SK-N-SH treated with all-trans-retinoic acid at 6 μM for 48 hours (cell line): ENCODE measurements at places on chromosomes 16 and 17.

DNA sequence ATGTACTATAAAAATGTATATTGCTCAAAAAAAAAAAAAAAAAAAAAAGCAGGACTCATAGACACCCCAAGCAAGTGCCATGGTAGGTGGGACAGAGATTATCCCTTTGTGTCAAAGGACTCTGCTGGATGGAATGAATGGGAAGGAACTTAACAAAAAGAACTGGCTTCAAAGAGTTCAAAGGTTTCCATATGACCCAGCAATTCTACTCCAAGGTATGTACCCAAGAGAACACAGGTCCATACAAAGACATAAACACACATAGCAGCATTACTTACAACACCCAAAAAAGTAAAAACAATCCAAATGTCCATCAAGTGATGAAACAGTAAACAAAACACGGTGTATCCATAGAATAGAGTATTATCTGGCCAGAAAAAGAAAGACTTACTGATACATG is 255.2 kb downstream of the SLC39A11 start:
- no peak for ATAC-seq

DNA sequence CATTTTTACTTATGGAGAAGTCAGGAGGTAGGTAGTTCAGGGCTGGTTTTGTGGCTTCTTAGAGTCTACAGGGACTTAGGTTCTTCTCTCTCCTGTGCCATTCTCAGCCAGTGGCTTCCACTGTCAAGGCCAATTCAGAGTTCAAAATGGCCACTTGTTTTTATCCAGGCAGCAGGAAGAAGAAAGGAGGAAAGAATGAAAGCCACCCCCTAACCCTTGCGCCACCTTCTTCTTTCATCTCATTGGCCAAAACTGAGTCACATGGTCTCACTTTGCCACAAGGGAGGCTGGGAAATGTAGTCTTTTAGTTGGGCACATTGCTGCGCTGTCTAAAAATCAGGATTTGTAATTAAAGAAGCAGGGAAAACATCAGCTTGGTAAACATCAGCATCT is 60.8 kb upstream of the MED9 start:
- ATAC-seq, result peak; percentile 82

DNA sequence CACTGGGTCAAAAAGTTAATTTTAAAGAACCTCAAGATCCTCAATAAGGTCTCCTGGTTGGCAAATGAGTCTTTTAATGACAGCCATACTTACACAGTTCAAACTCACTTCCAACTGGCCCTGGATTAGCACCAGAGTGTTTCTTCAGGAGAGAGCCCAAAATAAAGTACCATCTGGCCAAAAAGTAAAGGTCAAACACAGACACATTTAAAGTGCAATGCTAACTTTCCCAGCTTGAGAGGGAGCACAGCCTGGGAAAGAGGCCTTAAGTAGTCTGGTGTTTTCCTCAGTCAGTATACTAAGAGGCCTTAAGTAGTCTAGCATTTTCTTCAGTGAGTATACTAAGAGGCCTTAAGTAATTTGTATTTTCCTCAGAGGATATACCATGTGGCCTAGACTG is 46.6 kb upstream of the ERN1 start:
- ATAC-seq, result no peak

DNA sequence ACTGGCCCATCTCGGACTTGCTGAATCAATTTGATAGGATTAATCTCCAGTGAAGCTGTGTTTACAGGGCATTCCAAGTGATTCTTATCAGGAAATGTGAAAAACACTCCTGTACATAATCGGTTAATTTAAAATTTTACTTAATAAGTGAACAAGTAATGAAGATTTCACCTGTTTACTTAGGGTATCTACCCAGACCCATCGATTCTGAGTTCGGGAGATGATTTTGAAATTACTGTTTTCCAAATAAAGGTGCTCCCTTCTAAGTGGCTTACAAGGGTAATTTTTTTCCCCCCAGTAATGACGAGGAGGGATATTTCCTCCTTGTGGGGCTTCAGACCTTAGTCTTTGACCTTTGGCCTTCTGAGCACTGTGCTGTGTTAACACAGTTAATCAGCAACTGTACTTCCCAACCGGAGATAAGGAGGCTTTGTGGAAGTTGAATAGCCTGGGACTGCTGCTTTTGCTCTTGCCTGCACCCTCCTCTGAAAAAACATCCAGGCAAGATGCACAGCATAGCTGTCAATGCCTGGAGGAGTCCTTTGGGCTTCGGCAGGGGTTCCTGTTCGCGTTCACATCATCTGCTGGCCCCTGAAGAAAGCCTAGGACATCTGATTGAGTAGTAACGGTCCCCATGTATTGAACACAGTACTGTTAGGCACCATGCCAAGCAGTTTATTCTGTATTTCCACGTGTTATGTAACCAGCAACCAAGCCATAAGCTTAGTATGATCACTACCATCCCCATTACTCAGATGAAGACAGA is 1.8 kb downstream of the FAHD1 start:
- no peak for ATAC-seq

GRCh38 chr16:11224894-11225676 is 30.9 kb downstream of the SOCS1 start:
- no peak for ATAC-seq

- ATAC-seq, result no peak
Observed at GRCh38 chr17:12519956-12520594, 145.6 kb upstream of the MYOCD start.

GRCh38 chr17:77394540-77395295 is 253.9 kb downstream of the SEC14L1 start:
- peak; percentile 14; the same call in 2 of the 3 replicates for ATAC-seq

GRCh38 chr16:53898993-53899392 is 195.0 kb downstream of the FTO start:
- no peak for ATAC-seq

GRCh38 chr16:2324296-2324859 is 16.1 kb downstream of the ABCA3 start:
- ATAC-seq, result no peak

DNA sequence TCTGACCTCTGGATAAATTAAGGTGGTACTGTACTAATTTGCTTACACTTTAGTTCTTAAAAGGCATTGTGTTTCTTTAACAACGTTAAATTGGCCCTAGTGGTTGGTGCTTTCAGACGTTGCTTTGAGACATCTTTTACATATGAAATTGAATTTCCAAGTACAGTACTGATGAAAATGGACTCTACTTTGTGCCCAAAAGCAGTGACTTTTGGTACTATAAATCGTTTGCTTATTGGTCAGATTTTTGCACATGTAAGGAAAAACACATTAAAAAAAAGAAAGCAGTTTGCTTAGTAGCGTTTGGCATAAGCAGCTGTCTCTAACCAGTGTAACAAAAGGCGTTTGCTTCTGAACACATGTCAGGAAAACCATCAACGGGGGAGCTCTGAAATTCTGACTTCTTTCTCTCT is 139.6 kb downstream of the CDK5R1 start:
- ATAC-seq, result no peak

- ATAC-seq, result peak; percentile 8
Observed at GRCh38 chr16:528111-529011, 849 bp downstream of the CAPN15 start.

GRCh38 chr16:73171380-73171779 is 123.5 kb upstream of the ZFHX3 start:
- ATAC-seq, result no peak

- no peak for ATAC-seq
Observed at GRCh38 chr16:20853143-20853542, 46.8 kb downstream of the REXO5 start.

DNA sequence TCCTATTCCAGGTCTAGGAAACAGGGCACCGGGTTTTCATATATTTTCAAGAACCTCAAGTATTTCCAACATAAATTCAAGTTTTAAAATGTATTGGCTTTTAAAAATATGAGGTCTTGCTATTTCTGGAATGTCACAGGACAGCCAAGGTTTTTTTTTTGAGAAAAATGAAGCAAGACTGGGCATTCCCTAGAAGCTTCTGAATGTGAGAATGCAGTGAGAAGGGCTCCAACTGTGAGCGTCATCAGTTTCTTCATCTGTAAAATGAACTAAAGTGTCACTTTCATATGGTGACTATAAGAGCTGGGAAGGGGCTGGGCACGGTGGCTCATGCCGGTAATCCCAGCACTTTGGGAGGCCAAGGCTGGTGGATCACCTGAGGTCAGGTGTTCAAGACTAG is 455.8 kb upstream of the MAF start:
- ATAC-seq, result no peak

- peak; percentile 85 for ATAC-seq
Observed at GRCh38 chr16:49350265-49351095, 23.1 kb upstream of the C16orf78 start.

DNA sequence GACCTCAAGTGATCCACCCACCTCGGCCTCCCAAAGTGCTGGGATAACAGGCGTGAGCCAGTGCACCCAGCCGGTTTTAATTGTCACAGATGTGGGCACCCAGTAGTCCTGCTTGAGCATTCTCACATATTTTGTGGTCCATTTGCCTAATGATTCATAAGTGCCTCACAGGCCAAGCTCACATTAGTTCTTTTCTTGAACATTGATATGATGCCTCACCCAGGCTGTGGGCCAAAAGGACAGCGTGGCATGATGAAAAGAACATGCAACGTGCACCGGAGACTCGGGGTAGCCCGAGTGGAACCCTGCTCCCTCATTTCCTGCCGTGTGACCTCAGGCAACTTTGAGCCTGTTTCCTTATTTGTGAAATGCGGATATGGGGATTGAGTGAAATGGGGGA is 181.9 kb downstream of the SNX29 start:
- ATAC-seq, result no peak

DNA sequence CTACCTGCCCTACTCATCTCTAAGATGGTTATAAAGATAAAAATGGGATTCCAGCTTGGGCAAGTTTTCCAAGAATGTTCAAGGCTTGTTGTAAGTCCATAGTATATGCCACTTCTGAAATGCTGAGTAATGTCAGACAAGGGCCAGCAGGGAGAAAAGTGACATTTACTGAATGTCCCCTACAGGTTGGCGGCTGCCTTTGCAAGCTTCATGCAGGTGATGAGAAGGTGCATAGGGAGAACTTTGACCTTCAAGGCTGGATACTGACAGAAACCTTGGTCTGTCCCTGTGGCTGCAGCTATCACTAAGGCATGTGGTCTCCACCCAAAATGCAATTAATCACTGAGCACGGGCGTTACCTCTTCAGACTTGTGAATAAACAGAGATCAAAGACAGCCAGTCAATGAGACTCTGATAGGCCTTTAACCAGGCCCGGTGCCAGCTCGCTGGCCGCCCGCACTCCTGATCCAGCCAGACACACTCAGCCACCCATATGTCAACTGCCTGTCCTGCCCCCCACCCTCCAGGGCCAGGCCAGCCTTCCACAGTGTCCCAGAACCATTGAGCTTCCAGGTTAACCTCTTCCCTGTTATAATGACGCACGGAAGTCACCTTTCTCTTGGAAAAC is 26.8 kb upstream of the AXIN2 start:
- no peak for ATAC-seq

- peak; percentile 62; the same call in 2 of the 3 replicates for ATAC-seq
Observed at GRCh38 chr16:81632392-81633146, 146.5 kb upstream of the PLCG2 start.

- no peak for ATAC-seq
Observed at GRCh38 chr16:24116046-24116776, 139.9 kb upstream of the CACNG3 start.

DNA sequence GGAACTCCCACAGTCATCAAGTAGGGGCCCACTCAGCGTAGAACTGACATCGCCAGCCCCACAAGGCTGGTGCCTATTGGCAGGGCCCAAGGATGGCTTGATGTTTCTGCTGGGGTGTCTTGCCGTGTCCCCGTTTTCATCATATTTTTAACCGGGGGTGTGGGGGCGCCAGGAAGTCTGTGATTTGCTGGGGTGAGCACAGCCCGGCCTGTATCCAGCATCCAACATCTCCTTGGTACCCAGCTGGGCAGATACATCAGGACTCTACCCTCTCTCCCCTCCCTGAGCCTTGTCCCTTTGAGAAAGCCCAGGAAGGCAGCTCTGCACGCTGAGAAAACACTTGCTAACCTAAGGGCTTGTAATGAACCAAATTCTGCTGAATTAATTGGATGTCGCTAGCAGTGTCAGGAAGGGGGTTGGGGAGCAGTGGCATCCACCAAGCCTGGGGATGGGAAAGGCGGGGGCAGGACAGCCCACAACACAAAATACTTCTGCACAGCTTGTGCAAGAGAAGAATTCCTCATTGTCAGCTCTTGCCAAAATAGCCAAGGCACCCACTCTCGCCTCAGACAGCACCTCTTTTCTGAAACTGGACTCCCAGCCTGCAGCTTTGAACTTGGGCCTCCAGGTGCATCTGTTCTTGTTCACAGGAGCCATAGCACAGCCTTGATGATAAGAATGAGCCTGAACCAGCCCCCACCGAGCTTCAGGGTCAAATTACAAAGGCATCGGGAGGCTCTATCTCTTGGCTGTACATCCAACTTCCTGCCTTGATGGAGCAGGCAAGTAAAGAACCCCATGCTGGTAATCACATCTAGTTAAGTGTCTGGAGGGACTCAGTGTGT is 63.7 kb upstream of the LYRM9 start:
- peak; percentile 42; the same call in 2 of the 3 replicates for ATAC-seq

DNA sequence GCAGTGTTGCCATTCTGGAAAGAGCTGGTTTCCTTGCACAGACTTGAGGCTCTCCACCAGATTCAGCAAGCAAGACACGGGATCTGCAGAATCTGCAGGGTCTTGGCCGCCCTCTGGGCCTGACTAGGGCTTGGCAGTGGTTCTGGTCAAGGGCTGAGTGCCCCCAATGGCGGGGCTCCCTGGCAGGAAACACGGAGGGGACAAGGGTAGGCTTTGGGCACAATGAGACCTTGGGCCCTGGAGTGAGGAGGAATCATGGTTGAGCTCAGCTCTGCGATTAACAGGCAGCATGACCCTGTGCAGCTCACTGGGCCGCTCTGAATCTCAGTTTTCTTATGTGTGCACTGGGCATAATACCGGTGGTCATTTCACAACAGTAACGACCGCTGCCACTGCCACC is 249.9 kb downstream of the GSG1L start:
- ATAC-seq, result no peak

DNA sequence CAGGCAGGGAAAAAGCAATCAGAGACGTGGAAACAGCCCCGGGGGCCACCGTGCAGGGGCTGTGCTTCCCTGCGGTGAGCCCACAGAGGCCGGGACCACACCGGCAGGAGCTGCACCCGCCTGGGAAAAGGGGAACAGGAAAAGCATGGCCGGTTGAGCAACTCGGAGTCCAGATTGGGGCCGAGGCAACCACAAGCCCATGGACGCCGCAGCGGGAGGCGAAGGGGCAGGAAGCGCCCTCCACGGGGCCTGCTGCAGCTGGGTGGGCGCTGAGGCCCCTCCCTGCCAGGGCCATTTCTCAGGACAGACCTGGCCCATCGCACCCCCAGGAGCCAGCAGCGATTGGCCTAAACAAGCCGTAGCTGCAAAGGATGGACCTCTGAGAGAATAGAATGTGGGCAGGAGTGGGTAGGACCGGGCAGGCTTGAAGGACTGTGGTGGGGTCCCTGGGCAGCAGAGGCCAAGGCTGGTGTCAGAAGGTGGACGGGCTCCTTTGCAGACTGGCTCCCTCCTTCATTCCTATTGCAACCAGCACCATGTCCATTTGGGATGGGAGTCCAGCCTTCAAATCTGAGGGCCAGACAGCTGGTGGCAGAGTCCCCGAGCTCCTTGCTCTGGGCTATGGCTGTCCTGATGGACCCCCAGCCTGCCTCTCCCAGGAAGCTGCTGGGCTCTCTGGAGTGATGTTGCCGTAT is 30.4 kb downstream of the COX4I1 start:
- no peak for ATAC-seq

GRCh38 chr17:50465635-50466034 is 3.0 kb downstream of the CHAD start:
- ATAC-seq, result no peak
